CD4-positive, alpha-beta memory T cell (primary cell): ENCODE measurements at places on chromosomes 3 and 15. TPM values are rescaled to one million over a fixed set of nuclear protein-coding genes. Genes with fewer than 3 reads are reported as not detected.

Gene GOLGA8Q
- total RNA-seq, result not detected

Gene SPPL2A
- 80.3 TPM for total RNA-seq

Gene HDGFL3
- 3.2 TPM for total RNA-seq

Gene ST6GAL1
- total RNA-seq, result 232 TPM

Gene OSBPL10
- not detected for total RNA-seq

Gene CCK
- total RNA-seq, result not detected

Gene A4GNT
- not detected for total RNA-seq

Gene ZMYND10
- 3.7 TPM for total RNA-seq

Gene VWA5B2
- not detected for total RNA-seq

Gene TTLL13
- 1.4 TPM for total RNA-seq

Gene FBLN2
- total RNA-seq, result not detected

Gene PRR20G
- not detected for total RNA-seq

Gene TMEM158
- not detected for total RNA-seq
